Uterus (tissue), 4 donors: ENCODE measurements at places on chromosomes 13 and 19. TPM values are rescaled to one million over a fixed set of nuclear protein-coding genes. Genes with fewer than 3 reads are reported as not detected.

GRCh38 chr13:29436291-29436690, 159.2 kb downstream of the SLC7A1 start:
- DNase-seq = peak; percentile 67

GRCh38 chr13:101343128-101343787, 73.0 kb downstream of the NALCN start:
- no peak for DNase-seq

DNA sequence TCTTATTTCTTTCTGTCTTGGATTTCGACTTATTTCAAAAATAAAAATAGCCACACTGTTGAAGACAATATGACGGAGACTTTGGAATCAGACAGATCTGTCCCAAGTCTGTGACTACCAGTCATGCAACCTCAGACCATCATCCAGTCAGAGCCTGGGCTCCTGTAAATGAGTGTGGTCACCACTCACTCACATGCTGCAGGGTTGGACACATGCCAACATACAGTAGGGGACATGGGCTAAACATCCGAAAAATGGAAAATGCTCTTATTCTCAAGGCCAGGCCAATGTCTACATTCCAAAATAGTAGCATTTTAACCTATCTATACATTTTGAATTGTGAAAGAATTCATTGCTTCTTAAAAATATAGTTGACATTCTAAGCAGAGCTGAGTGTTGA, 75.5 kb upstream of the EDNRB start:
- no peak for DNase-seq

DNA sequence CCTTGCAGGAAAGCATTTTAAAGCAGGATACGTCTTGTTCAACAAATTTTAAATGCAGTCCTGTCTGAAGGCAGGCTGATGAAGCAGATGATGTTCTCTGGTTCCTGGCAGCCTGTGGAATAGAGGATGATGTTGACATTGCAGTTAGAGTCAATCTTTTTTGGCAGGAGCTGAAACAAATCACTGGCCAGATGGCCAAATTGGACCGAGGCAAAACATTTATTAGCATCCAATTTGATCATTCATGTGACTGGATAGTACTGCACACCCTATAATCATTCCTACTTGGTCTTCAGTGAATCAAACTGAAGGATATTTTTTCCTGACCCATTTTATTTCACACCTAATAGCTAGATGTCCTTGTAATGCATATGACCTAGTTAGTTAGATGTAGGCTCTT, 172.2 kb upstream of the SLC10A2 start:
- DNase-seq = no peak

- no peak for DNase-seq
Measured at GRCh38 chr13:110450016-110450900, 111.3 kb downstream of the RAB20 start.

DNA sequence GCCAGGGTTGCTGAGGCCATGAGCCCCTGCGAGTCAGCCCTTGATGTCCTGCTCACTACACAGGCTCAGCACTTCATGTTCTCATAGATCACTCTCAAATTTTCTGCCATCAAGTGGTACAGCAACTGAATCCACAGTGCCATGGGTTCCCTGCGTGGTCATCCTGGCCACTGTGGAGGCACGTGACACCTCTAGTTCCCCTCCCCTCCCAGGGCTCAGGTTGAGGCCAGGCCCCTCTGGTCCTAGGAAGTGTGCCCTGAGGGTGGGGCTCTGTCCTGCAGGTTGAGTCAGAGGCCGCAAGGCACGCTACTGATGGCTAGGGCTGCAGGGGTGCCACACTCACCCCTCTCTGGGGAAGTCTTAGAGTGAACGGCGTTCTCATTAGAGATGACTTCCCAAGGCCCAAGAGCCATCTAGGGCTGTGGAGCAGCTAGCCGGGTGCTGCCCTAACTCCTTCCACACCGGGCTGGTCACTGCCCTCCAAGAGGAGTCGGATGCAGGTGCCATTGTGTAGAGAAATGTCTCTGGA, 39.8 kb upstream of the TPM4 start:
- no peak for DNase-seq

DNA sequence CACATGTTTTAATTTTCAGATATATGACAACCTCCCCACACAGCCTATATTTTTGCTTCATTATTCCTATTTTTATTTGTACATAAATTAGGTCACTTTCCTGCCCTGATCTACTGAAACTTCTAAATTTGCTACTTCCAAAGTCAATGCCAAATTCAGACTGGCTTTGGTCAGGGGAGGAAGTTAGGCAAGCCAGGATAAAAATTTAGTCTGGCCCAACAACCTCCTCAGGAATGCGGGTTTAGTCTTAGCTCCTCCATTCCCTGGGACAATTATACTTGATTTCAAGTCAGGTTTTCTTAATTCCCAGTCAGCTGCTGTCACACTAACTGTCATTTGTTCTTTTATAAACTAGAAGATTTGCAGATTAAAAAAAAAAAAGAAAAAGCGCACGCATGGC, 84.3 kb downstream of the TM9SF2 start:
- DNase-seq = no peak

- no peak for DNase-seq
Measured at GRCh38 chr19:5331790-5332189, 8.8 kb downstream of the PTPRS start.

DNA sequence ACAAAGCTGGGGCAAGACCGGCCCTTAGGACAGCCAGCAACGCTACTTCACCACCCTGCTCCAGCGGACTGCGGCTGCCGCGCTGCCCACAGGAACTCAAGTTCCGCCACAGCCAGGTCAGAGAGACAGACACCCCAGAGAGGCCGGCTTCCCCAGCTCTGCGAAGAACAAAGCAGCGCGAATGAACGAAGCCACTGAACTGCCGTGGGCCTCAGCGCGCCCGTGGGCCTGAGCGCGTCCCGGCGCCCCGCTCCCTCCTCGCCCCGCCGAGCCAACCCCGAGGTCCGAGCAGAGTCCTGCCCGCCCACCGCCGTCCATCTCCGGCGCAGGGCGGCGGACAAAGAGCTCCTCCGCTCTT, 158.4 kb downstream of the RNF17 start:
- DNase-seq = no peak

DNA sequence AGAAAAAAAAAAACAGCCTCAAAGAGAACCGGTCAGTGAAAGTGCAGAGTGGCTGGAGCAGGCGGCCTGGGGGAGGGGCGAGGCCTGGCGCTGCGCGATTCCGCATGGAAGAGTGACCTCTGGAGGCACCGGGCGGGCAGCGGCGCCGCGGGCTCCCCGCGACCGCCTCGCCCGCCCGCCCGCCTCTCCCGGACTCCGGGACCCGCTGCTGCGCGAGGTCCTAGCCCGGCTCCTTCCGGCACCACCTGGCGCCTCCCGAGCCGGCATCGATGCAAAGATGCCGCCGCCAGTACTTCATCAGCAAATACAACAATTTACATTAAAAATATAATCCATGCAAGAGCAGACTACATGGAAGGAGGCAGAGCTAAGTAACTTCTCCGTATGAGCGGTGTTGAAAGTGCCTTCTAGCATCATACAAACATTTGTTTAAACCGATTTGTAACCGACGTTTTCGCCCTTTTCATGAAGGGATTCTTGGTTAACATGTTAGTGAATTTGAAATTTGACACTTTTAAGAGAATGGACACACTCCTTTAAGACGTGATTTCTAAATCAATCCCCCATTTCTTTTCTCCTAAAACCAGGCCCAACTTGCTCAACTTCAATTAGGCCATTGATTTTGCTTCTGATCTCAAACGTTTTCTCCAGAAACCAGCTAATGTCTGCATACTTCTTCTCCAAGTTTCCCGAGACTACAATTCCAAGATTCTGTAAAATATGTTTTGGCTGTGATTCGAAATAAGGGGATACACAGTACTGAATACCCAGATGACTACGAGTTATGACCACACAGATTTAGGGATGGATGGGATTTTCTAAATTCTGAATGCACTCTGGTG, 2.1 kb downstream of the EFNB2 start:
- DNase-seq = peak; percentile 80

DNA sequence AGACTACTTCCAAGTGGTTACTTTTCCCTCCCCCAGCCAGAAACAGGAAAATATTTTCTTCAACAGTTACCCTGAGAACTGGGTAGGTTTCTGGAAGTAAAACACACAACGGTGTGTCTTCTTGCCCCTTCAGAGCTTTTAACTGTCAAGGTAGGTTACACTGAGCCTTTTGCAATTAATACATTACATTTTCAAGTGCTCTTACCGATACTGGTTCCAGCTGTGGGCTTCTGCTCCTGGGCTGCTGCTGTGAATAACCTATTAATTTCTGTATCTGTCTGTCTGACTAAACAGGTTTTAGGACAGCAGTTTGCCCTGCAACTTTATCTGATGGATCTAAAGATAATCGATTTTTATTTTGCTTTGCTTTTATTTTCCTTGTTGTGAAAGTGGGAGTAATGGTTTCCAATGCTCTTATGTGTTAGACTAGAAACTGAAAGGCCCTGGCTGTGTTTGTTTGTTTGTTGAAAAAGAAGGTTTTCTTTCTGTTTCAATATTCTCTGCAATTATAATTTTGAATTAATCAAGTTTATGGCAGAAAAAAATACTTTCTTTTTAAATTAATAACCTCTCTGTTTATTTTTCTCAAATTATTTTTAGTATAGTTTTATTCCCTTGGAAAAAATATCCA, 196.7 kb upstream of the SLITRK6 start:
- no peak for DNase-seq

DNA sequence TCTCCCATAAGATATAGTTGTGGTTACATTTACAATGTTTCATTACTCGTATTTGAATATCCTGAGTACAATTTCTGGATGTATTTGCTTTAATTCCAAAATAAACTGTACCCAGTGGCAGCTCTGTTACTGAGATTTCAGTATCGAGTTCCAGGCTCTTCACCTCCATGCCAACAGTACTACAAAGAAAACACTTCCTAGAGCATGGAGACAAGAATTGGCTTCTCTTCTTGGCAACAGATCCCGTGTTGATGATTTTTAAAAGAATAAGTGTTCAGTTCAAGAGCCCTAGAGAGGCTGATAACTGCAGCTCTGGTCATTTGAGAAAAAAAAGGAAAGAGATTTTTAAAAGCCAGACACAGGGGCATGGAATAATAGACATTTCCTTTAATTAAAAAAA, 302.8 kb downstream of the EFNB2 start:
- DNase-seq = no peak

- DNase-seq = no peak
Measured at GRCh38 chr13:64845110-64845509, 2385.0 kb downstream of the PCDH9 start.

DNA sequence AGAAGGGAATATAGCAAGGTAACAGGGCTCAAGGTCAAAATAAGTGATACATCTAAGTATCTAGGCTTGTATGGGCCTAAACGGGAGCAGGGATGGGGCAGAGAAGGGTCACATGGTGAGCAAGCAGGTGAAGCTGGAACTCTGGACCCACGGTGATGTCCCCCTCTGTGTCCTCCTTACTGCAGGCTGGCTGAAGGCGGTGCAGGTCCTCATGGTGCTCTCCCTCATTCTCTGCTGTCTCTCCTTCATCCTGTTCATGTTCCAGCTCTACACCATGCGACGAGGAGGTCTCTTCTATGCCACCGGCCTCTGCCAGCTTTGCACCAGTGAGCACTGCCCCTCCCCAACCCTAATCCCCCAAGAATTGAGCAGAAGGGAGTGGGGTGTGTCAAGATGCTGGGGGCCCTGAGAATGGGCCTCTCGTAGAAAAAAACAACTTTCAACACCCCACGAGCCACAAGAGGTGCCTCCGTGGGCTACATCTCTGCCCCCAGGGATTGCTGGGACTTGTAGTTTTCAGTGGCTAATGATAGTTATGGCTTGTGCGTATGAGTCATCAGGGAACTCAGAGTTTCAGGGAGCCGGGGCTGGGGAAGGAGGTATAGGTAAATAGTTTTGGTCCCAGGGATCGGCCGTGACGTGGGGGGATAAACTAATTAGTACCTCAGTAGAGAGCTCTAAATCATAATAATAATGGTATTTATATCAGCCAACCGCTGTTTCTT, 4.0 kb downstream of the EMP3 start:
- DNase-seq = peak; percentile 60

DNA sequence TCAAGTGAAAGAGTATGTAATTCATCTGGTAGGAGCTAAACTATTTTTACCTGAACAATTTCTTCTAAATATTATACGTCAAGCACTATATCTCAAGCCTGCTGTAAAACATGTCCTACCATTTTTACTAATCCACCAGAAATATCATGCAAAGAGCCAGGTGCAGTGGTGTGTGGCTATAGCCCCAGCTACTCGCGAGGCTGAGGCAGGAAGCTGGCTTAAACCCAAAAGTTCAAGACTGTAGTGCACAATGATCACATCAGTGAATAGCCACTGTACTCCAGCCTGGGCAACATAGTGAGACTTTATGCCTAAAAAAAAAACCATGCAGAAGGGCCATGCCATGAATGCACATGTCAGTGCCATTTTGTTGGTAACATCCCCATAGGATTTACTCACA, 20.7 kb upstream of the CLN5 start:
- DNase-seq = no peak

DNA sequence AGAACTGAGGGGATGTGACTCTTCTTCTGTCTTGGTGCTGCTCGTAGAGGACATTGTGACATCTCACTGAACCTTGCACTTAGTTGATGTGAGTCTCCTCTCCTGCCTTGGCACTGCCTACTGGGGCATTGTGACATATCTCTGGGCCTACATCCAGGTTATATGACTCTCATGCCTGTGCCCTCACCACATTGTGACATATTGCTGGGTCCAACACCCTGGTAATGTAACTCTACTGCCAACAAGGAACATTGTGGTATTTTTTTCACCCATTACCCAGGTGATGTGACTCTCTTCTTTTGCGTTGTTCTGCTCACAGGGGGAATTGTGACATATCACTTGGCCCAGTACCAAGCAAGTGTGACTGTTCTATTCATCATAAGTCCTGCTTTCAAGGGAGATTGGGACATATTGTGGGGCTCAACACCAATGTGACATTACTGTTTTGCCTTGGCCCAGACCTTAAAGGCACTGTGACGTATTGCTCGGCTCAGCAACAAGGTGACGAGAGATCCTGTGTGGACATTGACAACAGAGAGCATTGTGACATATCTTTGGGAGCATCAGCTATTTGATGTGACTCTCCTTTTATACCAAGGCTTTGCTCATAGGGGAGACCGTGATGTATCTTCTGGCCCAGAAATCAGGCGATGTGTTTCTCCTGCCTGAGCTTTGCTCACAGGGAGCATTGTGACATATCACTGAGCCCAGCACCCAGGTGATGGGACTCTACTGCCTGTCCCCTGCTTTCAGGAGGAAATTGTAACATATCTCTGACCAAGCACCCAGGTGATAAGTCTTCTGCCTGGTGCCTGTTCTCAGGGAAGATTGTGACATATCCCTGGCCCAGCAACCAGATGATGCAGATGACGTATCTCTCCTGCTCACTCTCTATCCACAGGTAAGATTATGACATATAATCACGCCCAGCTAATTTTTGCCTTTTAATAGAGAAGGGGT, 12.2 kb upstream of the ZNF429 start:
- DNase-seq = no peak

The EFNA2 gene
- total RNA-seq = 0.76 TPM

The FCAR gene
- total RNA-seq = 0.40 TPM

The CALR3 gene
- total RNA-seq = not detected

The ZNF726 gene
- total RNA-seq = not detected

The PINLYP gene
- 10.4 TPM for total RNA-seq

The KIR2DL3 gene
- total RNA-seq = not detected

The ZNF100 gene
- total RNA-seq = 7.2 TPM

The TRPM4 gene
- total RNA-seq = 19.1 TPM
